ENCODE measurements at places on chromosomes 5 and 9.

DNA sequence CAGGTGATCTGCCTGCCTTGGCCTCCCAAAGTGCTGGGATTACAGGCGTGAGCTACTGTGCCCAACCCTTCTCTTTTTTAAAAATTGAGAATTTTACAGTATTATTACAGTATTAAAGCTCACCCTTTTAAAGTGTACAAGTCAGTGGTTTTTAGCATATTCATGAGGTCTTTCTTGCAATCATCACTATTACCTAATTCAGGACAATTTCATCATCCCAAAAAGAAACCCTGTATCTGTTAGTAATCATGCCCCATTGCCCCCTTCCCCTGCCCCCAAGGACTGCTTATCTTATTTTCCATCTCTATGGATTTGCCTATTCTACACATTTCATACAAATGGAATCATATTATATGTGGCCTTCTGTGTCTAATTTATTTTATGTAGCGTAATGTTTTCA is 22.6 kb upstream of the MEGF9 start:
- DNase-seq = no peak

- DNase-seq = no peak
These were observed 555.0 kb downstream of the PRR16 start for GRCh38 chr5:121019106-121019505.

DNA sequence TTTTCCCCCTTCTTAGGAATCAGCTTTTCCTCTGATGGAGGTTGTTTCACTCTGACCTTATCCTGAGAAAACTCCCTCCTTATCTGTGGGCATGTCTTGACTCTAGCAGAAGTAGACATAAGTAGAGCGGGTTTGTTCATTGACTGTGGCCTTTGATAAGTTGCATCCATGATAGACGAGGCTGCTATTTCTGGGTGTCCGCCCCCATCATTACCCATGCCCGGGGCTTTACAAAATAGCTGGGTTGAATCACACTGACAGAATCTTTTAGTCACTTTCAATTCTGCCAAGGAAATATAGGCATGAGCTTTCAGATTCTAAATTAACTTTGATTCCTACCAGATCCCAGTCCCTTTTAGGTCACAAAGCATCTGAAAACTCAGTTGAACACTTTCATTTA is 223.8 kb downstream of the SEC61B start:
- no peak for DNase-seq

DNA sequence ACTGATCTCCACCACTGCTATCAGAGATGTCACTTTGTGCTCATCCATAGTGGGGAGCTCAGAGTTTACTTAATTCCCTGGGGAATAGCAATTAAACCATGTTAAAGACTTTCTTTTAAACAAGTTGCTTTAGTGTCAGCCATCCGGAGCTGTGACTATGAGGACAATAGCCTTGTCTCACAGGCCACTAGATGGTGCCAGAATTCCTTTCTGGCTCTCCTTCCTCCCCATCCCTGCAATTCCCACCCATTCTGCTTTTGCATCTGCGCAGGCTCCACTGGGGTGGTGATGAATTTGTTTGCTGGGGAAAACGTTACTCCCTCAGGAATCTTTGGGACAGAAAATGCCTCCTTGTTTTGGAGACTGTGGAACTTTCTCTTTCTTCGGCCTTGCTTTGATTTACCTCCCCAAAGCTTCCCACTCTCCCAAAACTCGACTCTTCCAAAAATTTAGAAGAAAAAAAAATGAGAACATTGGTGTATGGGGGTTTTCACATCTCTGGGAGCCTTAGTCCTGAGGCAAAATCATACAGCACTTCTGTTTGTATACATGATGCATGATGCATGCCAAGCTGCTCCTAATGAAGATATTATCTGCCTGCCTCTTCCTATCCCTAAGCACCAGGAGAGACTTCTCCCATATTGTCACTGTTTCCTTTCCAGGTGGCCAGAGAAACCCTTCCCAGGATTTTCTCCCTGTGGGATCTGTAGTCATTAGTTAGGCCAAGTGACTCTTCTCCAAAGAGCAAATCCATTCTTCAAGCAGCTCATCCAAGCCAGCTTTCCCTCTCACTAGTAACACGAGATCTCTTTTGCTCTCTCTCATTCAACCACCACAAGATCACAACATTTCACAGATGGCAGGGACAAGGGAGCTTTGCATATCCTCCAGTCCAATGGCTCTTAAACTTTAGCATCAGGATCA is 466.1 kb downstream of the TLR4 start:
- no peak for DNase-seq

GRCh38 chr5:119036101-119036762 is 34.7 kb upstream of the DMXL1 start:
- no peak for DNase-seq

- no peak for DNase-seq
These were observed 84.8 kb downstream of the GTF3C4 start for GRCh38 chr9:132755096-132755495.

DNA sequence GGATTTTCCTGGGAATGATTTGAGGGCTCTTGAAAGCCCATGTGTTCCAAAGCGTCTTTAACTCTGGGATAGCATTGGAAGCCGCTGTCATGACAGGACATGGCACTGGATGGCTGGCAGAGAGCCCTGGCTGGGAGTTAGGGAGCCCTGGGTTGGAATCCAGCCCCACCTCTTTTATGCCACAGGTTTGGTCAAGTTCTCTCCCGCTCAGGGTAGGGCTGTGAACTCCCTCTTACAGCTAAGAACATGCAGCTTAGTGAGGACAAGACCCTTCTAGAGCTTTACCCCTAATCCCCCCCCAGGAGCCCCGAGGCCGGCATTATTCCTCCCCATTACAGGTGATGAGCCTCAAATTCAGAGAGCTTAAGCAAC is 37.2 kb downstream of the OLFML2A start:
- no peak for DNase-seq

GRCh38 chr5:93017849-93018248 is 563.2 kb downstream of the NR2F1-AS1 start:
- no peak for DNase-seq

DNA sequence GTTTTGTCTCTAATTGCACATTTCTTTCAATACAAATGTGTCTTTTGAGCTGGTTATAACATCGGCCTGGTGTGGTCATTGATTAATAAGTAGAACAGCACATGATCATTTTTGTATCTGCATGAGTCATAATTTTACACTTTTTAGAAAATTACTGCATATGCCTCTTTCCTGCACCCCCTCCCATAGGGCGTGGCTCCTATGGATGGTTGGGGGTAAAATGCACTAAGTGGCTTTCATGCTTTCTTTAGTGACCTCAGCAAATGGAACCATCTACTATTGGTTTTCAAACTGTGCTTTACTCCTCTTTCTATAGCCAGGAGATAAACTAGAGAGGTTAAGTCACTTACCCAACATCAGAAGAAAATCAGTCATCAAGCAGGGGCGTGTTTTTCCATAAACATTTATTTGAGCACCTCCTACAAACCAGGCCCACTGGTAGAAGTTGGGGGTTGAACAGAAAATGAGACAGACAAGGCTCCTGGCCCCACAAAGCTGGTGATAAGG is 3.8 kb downstream of the ANXA6 start:
- no peak for DNase-seq

GRCh38 chr9:136474974-136475865 is 7.6 kb downstream of the SEC16A start:
- DNase-seq = no peak

DNA sequence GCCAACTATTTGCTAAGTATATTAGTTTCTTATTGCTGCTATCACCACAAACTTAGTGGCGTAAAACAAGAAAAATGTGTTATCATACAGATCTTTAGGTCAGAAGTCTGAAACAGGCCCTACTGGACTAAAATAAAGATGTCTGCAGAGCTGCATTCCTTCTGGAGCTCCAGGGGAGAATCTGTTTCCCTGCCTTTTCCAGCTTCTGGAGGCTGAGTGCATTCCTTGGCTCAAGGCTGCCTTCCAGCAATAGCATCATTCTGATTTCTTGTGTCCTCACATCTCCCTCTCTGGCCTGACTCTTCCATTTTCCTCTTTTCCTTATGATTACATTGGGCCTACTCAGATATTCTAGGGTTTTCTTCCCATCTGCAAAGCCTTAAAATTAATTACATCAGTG is 15.9 kb downstream of the MAN2A1 start:
- no peak for DNase-seq

DNA sequence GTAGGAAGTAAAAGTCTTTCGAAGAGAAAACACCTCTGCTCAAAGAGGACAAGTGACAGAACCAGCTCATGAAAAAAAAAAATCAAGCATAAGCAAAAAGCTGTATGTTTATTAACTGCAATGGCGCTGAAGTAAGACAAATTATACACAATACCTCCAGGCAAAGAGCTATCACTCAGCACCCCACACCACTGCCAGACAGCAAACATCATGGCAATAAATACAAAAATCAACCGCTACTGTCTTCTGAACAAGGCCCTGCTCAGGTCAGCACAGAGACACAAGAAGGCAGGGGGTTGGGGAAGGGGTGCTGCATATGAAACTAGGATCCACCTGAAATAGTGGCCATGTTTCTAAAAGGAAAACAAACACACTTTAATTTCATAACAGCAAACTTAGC is 50.4 kb downstream of the MAPKAP1 start:
- no peak for DNase-seq

GRCh38 chr9:92947268-92948037 is at the start of gene FGD3:
TSS of gene FGD3 (plus strand) at chr9:92947523. CDS start at chr9:92976257, 28,734 bp downstream.
- DNase-seq = no peak

GRCh38 chr5:33491941-33492340 is 51.2 kb downstream of the TARS1 start:
- DNase-seq = no peak

DNA sequence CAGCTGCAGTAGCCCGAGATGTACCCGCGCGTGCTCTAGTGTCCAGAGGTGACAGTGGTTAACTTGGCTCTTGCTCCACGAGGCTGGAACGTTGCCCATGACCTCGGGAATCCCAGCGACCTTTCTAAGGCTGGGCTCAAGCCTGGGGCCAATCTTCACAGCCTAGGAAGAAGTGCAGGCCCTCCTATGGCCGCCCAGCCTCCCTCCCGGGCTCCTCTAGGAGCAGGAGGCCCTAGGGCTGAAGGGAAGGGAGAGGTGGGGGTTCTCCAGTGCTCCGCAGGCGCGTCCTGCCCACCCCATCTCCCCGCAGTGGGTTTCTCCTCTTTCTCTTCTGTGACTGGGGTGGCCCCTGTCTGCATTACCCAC is 13.3 kb downstream of the NR2F1 start:
- no peak for DNase-seq

DNA sequence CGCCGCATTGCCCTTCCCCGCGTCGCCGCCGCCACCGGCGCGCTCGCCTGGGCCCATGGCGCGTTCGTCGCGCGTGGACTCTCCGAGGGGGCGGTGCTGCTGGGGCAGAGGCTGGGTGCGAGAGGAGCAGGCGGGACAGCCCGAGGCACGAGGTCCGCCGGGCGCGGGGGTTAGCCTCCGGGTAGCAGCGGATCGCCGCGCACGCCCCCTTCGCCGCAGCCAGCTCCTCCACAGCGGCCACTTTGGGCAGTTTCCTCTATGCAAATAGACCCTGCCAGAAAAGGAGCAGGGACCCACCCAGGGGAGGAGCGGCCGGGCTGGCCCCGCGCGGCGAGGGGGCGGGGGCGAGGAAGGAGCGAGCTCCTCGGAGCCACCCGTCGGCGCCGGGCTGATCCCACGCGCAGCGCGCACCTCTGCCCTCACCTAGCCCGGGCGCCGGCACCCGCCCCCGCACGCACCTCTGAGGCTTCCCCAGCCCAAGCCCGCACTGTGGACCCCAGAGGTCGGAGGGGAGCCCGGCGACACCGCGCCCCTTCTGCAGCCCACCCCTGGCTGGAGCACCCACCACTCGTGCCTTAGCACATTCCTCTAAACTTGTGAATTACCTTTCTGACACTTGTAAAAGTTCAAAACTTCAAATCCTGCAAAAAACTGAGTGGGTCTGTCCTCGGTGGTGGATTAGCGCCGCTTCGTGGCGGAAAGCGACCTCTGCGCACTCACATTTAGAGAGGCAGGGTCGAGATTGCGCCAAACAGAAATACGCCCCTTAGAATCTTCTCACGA is at the start of gene COL23A1:
TSS of gene COL23A1 (minus strand) at position 253 of the 783 bp plus-strand sequence.
- peak; percentile 81 for DNase-seq

GRCh38 chr5:51968756-51969155 is 585.5 kb downstream of the ISL1 start:
- no peak for DNase-seq

DNA sequence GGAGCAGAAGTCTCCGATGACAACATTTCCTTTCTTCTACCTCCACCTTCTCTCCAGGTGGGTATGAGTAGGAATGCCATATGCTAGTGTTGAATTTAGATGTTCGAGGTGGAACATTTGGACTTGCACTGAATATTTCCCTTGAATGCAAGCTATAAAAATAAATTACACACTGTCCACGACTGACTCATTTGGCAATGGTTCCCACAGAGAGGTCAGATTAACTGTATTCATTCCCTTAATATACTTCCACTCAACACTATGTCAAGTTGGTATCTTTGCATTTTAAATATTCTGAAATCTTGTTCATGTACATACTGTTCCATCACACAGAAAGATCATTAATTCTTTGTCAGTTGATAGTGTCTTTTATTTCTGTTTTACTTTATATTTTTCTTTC is 222.6 kb upstream of the PIK3R1 start:
- no peak for DNase-seq

- DNase-seq = no peak
These were observed 57.3 kb upstream of the CACNA1B start for GRCh38 chr9:137820161-137820855.

GRCh38 chr9:18350995-18351595 is 122.9 kb upstream of the ADAMTSL1 start:
- no peak for DNase-seq

DNA sequence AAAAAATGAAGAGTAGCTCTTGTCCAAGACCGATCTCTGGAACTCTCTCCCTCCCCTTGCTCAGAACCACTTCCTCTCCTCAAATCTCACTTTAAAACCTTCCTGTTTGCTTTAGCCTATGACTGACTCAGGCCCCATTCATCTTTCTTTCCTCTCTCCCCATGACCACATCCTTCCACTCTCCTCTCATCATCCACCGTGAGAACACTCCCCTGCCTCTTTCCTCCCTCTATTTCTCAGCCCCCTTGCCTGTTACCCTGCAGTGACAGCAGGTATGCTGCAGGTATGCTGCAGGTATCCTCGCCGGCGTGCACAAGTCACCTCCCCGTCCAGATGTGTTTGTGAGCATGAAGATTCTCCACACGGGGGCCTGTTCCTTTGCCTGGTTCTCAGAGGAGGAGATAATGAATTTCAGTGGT is 505.3 kb downstream of the CCDC171 start:
- DNase-seq = no peak

DNA sequence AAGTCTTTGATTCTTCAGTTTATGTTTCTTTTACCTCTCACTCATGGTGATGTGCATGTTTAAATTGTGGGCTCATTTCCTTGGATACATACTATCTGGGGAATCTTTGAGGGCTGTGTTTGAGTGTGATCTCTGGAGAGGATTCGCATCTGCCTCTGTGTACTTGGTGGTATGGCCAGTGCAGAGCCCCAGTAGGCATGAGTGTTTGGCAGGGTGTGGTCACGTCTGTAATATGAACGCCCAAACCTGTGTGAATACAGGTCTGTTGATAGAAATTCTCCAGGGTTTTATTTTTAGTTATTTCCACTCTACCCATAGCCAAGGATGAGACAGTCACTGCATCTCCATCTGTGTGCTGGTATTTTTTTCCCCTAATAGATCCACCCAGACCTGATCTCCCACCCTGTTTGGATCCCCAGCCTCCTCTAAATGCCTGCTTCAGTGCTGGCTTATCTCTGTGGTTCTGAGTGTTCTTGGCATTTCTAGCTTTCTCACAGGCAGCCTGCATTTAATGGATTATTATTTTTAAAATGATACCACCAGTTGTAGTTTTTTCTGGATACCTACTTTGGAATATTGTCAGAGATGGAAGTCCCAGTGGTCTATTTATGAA is 37.5 kb downstream of the TJP2 start:
- DNase-seq = no peak

GRCh38 chr5:56346741-56347535 is 113.8 kb upstream of the ANKRD55 start:
- no peak for DNase-seq

GRCh38 chr5:178249191-178249989 is 16.8 kb upstream of the PHYKPL start:
- DNase-seq = peak; percentile 68

Data from Right ventricle myocardium superior (tissue), 1 donor.